ENCODE measurements at places on chromosomes 16 and 17.

DNA sequence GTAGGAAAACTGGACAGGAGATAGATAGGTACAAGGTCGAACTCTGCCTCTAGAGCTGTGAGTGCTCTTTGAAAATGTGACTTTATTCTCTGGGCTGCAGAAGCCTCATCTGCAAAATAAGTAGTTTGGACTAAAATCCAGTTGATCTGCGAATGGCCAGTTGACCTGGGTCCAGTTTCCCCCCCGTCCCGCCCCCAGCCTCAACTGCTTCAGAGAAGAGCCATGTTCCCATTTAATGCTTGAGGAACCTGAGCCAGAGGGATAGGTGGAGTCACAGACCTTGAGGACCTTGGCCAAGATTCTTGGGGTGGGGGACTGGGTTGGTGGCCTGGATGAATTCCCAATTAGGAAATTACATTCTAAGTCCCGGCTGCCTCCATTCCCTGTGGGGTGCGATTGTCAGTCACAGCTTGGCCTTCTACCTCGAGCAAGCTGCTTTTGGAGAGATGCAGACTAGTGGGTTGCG is 14.1 kb downstream of the TBX2 start:
- DNase-seq = no peak

GRCh38 chr17:29049541-29050145 is 6.7 kb downstream of the PIPOX start:
- DNase-seq = no peak

DNA sequence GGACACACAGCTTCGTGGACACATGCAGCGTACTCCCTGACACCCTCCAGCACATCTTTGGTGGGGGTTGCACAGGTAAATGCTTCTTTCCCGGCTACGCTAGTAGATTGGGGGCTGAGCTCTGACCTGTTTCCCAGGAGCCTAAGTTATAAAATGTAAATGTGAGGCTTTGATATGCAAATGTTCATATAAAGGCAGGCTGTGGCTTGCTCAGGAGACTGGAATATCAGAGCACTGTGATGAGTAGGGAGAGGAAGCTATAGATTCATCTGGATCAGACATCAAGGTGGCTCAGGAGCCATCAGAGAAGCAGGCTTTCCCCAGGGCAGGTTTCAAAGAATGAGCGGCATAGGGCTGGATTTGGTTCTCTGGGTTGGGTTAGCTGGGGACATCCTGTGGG is 3.4 kb upstream of the ETV4 start:
- no peak for DNase-seq

- DNase-seq = no peak
These were observed 124.7 kb downstream of the MAF start for GRCh38 chr16:79475841-79476240.

- DNase-seq = no peak
These were observed 3.4 kb downstream of the ACE start for GRCh38 chr17:63480192-63480784.

- no peak for DNase-seq
These were observed 82.5 kb downstream of the NXN start for GRCh38 chr17:896953-897661.

DNA sequence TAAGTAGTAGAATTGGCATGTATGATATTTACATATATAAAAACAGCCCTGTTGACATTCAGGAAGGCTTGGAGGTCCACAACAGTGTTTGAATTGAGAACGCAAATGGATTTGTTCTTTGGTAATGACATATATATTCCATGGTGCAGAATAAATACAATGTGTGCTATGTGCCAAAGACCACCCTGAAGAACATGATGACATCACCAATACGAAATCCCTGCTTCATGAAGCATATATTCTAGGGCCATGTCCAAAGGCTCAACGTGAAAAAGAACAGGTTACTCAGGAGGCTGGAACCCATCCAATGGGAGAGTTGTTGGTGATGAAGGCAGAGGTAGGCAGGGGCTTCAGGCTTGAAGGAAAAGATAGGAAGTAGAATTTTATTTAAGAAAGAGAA is 423.9 kb upstream of the MAF start:
- DNase-seq = no peak

DNA sequence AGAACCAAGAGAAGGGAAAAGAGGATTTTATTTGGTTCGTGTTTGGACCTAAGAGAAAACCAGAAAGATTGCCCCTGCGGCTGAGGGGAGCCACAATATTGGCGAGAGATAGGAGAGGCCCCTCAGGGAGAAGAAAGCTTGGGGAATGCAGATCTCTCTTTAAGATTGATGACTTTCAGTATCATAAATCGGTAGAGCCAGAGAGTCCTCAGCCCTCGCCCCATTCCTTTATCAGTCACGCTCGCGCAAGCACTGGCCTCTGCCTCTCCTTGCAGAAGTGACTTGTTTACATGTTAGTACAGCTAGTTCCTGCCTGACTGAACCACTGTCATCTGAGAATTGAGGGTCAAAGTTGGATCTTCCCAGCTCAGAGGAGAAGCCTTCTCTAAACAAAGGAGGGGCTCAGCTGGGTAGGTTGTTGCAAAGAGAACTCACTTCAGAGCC is 21.5 kb upstream of the KRT19 start:
- DNase-seq = no peak

- no peak for DNase-seq
These were observed 26.8 kb upstream of the SMPD3 start for GRCh38 chr16:68475071-68475470.
